ENCODE measurements at places on chromosomes 2 and 18.

GRCh38 chr2:241263061-241263460 lies 52.4 kb downstream of the HDLBP start:
- no peak for DNase-seq

GRCh38 chr2:121185571-121186074 lies 99.4 kb downstream of the TFCP2L1 start:
- no peak for DNase-seq

DNA sequence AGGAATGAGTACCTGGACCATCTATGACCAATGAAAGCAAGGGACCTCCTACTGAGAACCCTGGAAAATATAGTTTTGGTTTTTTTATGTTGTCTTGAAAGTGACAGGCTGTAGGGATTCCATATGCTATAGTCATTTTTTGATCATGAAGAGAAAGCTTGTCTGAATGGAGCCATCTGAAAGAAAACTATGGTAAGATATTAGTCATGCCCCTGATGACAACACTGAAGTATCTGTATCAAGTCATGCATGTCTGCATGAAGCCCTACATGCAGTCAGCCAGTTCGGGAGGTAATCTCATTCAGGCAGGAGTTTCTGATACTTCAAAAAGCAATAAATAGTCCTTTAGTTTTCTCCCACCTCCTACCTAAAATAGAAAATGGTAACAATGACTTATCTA lies 1042.0 kb downstream of the DPP10 start:
- DNase-seq = no peak

GRCh38 chr2:68171684-68172083 lies 14.0 kb downstream of the PNO1 start:
- DNase-seq = no peak

DNA sequence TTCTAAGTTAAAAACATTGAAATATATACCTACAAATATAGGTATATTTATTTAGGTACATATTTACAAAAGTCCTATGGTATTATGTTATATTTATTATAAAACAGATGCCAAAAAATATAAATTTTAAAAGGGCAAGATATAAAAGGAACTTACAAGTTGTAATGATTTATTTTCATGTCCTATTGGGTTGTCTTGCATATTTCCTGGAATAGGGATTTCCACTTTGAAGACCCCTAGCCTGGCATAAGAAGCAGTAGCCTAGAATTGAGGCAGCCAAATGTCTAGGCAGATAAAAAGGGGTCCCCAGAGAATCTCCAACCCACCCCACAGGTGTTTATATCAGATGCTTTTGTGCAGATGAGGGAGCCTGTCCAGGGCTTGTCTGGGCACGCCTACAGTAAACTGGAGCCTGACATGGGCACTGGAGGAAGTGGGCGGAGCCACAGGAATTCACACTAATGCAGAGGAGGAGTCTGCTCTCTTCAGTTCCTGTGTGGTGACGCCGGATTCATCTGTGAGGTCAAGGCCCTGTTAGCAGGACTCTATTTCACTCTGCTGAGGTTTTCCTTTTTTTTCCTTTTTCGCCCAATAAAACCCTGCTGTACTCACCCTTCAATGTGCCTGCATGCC lies 1088.9 kb upstream of the PIK3C3 start:
- DNase-seq = peak; percentile 28

GRCh38 chr2:168035458-168035857 lies 211.9 kb downstream of the STK39 start:
- no peak for DNase-seq

DNA sequence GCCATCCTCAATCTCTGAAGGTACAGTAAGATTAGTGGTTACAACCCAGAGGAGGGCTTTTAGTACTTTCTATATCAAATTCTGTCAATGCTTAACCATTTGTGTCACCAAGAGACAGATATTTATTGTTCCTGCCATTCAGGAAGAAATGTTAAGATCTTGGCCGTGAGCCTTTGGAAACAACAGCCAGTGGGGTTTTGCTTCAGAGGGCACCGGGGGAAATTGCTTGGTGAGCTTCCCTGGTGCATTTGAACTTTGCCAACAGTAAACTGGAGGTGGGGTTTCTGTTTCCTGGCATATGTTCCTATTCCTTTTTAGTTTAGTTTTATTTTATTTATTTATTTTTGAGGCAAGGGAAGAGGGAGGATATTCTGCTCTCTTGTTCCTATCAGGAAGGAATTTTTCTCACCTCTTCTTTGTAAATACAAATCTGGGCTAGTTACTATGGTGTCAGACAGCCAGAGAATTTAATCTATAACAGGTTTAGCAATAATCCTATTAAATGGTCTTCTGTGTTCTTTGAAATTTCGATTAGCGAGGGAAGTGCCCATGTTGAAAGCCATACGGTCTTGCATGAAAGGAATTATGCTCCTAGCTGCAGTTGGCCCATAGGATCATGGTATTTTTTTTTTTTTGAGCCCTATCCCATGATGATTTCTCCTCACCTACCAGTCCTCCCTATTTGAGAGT lies 95.7 kb downstream of the MAIP1 start:
- DNase-seq = no peak

- no peak for DNase-seq
Observed at GRCh38 chr2:54955358-54956110, 94.7 kb downstream of the RTN4 start.

GRCh38 chr2:169114056-169114455 lies 44.7 kb downstream of the DHRS9 start:
- DNase-seq = no peak

- DNase-seq = no peak
Observed at GRCh38 chr18:9508446-9509025, 33.2 kb downstream of the RALBP1 start.

DNA sequence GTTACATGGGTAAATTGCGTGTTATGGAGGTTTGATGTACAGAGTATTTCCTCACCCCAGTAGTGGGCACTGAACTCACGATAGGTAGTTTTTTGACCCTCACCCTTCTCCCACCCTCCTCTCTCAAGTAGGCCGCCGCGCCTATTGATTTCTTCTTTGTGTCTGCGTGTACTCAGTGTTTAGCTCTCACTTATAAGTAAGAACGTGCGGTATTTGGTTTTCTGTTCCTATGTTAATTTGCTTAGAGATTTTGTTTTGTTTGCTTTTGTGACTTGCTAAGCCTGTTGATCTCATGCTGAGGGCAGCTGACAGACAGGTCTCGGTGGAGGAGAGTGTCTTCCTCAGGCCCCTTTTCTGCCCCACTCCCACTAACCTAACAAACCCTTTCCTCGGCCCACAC lies 36.2 kb downstream of the ACOXL start:
- DNase-seq = no peak

DNA sequence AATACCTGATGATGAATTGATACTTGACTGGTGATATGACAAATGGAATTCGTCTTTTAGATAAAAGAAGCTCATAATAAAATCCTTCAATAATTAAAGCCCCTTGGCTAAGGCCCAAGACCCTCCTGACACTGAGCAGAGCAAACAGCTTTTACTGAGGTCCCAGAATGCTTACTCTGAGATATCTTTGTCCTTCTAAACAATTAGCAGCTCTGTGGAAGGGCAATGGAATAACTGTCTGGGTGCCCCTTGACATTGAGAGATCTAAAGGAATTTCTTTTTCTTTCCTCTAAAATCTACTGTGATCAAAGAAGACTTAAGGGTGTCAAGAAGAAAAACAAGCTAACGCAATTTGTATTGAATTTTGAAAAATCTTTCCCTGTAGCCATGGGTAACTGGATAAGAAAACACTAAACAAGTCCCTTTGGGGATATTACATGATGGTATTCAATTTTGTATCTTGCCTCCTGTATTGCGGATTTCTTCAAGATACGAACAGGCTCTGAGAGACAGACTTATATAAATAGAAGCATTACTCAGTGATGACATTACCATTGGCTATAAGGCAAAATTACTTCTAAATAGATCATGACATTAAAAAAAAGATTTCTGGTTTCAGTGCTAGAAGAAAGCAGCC lies 128.8 kb downstream of the MREG start:
- peak; percentile 77 for DNase-seq

DNA sequence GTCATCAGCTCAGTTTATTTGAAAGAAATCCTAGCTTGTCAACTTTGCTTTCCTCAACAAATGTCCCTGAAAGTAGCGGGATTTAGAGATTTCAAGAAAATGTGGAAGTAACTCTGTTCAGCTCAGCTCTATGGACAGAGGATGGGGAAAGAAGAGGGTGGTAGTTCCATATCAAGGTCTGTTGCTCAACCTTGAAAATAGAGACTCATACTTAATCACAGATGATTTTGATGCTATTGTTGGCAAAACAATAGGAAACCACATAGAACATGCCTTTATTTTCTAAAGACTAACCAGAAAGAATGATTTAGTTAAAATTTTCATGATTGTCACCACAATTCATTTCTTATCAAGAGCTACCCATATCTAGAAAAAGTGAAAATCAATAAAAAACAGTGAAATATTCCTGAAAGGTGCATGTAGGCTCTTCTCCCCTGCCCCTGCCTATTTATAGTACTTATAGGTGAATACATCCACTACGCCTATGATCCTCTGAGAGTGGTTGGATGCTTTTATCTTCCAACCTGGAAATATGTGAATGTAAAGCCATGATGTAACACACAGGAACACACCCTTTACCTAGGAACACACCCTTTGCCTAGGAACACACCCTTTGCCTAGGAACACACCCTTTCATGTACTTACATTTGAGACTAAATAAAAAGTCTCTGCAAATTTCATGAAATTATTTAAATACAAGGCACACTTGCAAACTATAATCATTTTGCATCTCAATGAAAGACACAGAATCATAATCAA lies 65.8 kb downstream of the ETAA1 start:
- no peak for DNase-seq

GRCh38 chr18:63155169-63155852 lies 164.3 kb downstream of the BCL2 start:
- DNase-seq = no peak

GRCh38 chr2:71678874-71679273 lies 225.5 kb downstream of the DYSF start:
- no peak for DNase-seq

GRCh38 chr2:109450574-109451273 lies 163.0 kb downstream of the SEPTIN10 start:
- no peak for DNase-seq

DNA sequence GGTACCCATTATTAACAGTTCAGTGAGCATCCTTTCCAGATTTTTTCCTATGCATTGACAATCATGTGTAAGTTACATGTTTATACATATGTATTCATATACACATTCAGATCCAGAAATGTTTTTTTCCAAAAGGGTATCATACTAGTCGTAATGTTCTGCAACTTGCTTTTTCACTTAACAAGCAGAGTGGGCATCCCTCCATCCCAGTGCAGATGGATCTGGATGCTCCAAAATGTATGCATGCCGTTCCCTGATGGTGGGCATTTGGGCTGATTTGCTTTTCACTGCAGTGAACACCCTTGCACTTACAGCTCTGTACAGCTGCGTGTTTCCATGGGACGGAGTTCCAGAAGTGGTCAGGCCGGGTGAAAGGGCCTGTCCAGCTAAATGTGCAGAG lies 57.0 kb downstream of the DNMT3A start:
- no peak for DNase-seq

- peak; percentile 76 for DNase-seq
Observed at GRCh38 chr2:42722320-42723190, 41.4 kb downstream of the OXER1 start.

GRCh38 chr2:124662946-124663644 lies 638.0 kb downstream of the CNTNAP5 start:
- DNase-seq = no peak

GRCh38 chr18:34595690-34596089 lies 114.4 kb upstream of the DTNA start:
- DNase-seq = peak; percentile 21

- no peak for DNase-seq
Observed at GRCh38 chr18:78496079-78496478, 483.5 kb upstream of the SALL3 start.

DNA sequence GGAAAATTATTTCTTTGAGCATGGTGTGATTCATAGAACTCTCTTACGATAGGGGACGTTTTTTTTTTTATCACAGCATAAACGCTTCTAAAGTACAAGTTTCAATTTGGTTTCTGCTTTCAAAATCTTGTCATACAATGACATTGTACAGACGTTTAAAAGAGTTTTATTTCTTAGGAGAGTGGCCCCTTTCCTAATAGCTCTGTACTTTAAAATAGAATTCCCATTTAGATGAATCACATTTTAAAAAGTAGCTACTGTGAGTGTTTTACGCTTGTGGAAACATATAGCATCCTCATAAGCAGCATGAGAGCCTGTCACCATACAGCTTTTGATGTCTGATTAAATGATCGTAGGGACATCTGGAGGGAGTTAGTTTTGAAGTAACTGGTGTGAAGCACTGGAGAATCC lies 510.9 kb downstream of the PARD3B start:
- DNase-seq = peak; percentile 61

GRCh38 chr2:112004253-112004645 lies 50.8 kb upstream of the TMEM87B start:
- DNase-seq = no peak

DNA sequence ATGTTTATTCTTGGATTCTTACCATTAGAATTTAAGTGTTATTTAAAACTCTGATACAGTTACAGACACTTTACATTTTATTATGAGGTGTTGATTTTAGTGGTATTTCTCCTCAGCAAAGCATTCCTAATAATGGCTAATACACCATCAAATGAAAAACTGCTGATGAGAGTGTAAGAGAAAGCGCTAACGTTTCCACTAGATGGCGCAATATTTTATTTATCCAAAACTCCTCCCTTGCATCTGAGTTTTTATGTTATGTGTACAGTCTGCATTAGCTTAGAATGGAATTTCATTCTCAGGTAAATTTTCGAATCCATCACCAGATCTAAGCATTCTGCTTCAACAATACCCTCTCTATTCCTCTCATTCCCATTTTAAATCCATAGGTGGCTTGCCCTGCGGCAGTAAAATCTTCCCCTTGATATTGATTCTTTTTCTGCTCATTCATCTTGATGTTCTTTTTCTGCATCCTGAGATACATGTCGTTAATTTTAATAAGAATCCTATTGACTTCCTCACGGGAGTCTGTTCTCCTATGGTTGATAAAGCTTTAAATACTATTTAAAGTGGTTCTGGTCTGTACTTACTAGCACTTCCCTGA lies 53.9 kb downstream of the PRKRA start:
- DNase-seq = peak; percentile 43

DNA sequence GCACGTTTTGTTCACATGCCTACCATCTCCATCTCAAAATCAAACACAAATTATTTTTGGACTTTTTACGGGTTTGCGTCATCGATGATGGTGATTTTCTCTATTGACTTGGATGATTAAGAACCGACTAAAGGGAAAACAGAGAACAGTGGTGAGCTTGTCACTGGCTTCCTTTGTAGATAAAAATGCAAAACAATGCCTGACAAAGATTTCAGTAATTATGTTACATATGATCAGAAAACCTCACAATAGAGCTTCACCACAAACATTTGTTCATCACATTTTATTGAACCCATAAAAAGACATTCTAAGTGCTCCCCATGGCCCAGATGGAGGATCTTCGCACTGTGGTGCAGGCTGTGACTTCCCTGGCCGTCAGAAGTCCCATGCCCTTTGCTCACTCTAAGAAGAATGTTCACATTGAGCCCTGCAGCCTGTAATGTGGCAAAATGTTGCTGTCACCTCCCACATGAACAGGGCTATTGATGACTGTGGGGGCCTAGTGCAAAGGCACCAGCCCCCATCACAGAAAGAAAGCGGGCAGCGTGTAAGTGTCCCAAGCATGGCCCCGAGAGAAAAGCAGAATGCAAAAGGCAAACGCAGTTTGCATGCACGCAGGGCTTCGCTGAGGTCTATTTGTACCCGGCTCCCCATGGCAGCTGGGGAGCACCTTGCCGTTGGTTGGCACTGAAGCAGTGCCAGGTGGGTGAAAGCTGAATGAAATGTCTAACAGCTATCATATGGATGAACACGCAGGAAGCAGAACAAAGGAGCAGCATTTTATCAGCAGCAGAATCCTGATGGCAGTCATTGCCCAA lies 60.6 kb downstream of the BCL2 start:
- DNase-seq = no peak

Measured in fibroblast of skin of right quadriceps (primary cell).